ENCODE measurements at places on chromosomes 7 and 10. TPM values are rescaled to one million over a fixed set of nuclear protein-coding genes. Genes with fewer than 3 reads are reported as not detected.

Gene EPHA1
- total RNA-seq: 8.5 TPM

- DNase-seq: no peak
Measured at GRCh38 chr7:20399521-20399920, 68.8 kb downstream of the ITGB8 start.

DNA sequence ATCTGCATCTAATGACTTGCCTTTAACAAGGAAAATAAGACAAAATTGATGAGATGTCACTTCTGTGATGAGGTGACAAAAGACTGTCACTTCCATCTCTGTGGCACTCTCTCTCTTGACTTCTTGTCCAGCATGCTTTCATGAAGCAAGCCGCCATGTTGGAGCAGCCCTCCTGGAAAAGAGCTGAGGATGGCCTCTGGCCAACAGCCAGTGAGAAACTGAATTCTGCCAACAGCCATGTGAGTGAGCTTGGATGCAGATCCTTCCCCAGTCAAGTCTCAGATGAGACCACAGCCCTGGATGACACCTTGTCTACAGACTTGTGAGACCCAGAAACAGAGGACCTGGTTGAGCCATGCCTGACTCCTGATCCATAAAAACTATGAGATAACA, 412.6 kb upstream of the SHH start:
- no peak for DNase-seq

- no peak for DNase-seq
Measured at GRCh38 chr10:83605783-83606630, 533.3 kb upstream of the GHITM start.
